ENCODE measurements at places on chromosomes 1 and 21.

- no peak for DNase-seq
Observed at GRCh38 chr1:214364386-214364785, 83.4 kb downstream of the SMYD2 start.

- DNase-seq = no peak
Observed at GRCh38 chr1:61269602-61270001, 187.2 kb downstream of the NFIA start.

DNA sequence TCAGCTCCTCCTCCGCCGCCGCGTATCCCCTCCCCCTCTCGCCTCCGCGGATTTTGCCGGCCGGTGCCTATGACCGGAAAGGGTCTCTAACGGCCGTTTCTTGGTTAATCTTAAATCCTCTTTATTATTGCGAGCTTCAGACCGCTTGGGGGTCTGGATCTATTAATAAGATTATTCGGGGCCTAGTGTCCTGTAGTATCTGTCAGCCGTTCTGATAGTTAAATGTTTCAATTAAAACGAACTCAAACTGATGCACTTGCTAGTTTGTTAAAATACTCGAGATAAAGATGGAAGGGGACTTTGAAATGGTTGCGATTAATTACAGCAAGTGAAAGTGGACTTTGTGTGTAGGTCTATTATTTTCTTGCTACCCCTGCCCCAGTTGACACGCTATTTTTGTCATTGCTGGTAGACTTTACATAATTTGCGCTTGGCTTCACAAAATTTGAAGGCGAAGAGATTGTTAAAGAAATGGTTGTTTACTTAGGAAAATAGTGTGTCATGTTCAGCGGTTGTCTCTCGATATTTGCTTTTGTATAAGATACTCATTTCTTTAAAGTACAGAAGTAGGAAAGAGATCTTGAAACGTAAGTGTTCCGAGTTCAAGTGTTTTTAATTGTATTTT lies 779 bp downstream of the SON start:
- DNase-seq = no peak

DNA sequence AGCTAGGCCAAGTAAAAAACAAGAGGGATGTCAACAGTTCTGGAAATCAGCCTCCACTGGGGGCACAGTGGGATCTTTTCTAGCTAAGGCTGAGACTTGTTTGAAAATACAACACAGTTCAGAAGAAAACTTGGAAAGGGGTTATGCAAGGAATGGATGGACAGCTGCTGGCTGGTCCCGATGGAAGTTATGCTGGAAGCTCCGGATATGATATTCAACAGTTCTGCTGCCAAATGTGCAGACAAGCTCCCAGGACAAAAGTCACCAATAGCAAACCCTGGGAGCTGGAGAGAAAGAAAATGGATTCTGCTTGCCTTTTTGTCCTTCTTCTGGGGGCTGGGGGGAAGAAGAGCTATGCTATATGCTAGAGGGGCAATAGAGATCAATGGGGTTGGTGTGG lies 14.3 kb downstream of the LMX1A start:
- DNase-seq = no peak

DNA sequence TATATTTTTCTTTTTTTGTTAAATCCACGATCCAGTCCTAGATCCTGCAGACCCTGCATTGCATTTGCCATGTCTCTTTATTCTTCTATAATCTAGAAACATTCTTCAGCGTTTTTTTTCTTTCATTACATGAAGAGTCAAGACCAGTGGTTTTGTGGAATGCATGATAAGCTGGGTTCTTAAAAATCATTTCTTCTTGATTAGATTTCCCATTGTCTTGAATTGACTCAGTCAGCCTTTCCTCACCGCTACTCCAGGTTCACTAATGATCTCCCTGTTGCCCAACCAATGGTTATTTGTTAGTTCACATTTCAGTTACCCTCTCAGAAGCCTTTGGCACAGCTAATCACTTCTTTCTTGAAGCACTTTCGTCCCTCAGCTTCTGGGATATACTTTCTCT lies 25.2 kb downstream of the CHD1L start:
- no peak for DNase-seq
